GM10248 (cell line): ENCODE measurements at places on chromosomes 2 and 18.

DNA sequence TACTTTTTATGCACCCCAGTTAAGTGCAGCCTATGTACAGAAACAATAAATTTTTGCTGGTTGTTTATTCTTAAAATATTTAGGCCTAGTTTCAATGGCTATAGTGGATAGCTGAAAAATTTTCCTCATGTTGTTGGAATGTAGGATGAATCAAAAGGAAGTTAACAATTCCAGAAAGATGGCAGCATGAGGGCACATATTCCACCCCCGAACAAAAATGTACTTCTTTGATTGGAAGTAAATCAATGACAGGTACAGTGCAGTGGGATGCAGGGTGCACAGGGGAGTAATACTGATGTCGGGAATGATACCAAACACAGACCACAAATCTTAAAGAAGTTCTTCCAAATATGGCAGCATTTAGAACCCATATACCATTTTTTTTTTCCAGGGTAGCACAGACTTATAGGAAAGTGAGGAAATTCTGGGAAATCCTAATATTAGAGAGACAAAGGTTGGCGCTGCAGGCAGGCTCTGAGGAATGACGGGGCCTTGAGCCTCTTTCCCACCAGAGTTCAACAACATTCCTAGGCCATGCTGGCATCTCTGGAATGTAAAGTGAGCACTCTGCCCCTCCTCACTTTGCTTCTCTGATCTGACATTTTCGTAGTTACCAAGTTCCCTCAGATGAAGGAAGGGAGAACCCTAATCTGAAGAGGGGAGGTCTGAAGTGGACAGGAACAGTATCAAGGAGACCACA is 36.6 kb upstream of the IKZF2 start:
- no peak for DNase-seq

DNA sequence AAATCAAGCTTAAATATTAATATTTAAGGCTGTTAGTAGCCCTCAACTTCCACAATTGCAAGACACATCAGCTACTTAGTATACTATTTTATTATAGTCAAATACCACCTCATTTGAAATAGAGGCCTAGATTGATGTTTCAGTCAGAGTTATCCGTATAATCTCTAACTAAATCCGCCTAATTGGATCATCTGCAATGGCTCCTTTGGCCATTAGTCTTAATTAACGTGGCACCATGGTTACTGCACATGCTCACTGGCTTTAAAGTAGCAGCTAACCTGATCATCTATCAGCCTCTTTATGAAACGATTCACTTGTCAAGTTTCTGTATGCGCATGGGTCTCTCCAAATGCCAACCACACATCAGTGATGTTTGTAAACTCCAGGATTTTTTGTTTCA is 112.3 kb downstream of the COLEC12 start:
- no peak for DNase-seq

DNA sequence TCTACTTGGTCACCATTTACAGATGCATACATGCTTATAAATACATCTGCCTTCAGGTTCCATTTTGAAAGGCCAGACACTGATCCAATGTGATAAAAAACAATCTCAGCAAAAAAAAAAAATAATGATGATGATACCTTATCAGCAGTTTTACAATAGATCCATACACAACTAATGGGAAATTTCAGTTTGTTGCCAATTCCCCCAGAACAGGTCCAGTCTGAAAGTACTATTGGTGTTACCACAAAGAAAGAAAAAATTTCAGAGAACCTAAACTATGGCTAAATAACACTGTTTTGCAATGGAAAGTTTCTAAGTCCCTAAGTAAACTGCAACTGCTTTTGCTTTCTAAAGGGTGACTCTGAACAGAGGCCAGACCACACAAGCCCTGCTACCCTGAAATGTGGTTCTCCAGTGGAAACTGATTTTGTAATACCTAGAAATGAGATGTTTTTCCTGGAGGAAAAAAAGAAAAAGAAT is 54.1 kb downstream of the LPIN2 start:
- DNase-seq: peak; percentile 46

- peak; percentile 35 for DNase-seq
Measured at GRCh38 chr2:179059026-179059700, 9.2 kb upstream of the CCDC141 start.

GRCh38 chr2:241559323-241560161 is 997 bp downstream of the BOK start:
- DNase-seq: no peak

DNA sequence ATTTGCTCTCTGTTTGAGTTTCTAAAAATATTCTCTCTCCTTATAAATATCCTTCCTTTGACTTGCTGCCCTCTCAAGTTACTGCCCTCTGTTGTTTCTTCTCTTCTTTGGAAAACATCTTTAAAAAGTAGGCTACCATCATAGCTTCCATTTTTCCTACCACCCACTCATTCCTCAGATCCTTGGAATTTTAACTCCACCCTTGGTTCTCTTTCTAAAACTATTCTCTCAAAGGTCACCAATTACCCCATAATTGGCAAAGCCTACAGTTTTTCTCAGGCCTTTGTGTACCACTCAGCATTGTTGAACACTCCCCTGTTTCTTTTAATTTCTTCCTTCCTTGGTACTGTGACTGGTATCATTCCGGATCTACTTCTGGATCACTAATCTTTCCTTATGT is 43.0 kb upstream of the ITGAV start:
- no peak for DNase-seq

DNA sequence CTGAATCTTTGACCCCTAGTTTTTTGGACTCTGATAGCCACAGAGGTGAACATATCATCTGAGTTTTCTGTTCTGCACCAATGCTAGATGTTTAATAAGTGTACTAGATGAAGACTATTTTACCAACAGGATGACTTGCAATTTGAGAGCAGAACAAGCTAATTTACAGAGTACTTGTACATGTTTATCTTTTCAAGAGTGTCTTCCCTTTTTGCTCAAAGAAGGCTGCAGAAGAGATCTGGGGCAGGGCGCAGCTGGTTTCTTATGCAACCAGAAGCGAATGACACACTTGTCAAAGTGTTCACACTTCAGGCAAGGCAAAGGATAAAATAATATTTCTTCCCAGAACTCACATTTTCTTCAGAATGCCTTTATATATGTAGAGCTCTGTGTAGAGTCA is 86.0 kb downstream of the VWA3B start:
- DNase-seq: no peak

GRCh38 chr2:230893841-230894781 is 29.4 kb downstream of the ITM2C start:
- peak; percentile 60 for DNase-seq

GRCh38 chr2:211928201-211928600 is 610.4 kb downstream of the ERBB4 start:
- no peak for DNase-seq

- DNase-seq: no peak
Measured at GRCh38 chr2:88747990-88748389, 56.5 kb downstream of the RPIA start.

DNA sequence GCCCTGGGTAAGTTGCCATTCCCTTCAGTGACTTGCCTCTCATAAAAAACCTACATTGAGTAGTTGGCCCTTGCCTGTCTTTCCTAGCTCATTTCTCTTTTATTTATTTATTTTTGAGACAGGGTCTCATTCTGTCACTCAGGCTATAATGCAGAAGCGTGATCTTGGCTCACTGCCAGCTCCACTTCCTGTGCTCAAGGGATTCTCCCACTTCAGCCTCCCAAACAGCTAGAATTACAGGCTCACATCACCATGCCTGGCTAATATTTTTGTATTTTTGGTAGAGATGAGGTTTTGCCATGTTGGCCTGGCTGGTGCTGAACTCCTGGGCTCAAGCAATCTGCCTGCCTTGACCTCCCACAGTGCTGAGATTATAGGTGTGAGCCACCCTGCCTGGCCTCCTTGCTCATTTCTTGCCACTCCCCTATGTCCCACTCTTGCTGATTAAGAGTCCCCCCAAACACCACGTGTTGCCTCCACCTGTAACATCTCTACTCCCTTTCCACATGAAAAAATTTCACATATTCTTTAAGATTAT is 12.6 kb downstream of the EVA1A start:
- no peak for DNase-seq

DNA sequence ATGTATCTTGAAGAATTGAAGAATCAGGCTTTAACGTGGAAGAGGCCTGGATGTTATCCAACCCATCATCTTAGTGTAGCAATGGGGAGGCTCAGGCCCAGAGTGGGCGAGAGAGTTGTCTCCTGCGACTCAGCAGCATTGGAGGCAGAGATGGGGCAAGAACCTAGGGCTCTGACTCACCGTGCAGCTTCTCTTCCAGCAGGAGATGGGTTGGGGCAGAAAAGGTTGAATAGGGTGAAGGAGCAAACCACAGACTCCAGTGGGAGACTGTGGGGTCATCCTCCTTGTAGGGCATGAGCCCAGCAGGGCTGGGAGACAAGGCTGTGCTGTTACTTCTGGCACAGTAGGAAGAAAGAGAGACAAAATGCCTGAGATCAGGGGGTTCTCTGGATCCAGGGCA is 1.4 kb downstream of the IL36RN start:
- no peak for DNase-seq

- peak; percentile 67 for DNase-seq
Measured at GRCh38 chr18:58225101-58225500, 181.1 kb downstream of the NEDD4L start.

DNA sequence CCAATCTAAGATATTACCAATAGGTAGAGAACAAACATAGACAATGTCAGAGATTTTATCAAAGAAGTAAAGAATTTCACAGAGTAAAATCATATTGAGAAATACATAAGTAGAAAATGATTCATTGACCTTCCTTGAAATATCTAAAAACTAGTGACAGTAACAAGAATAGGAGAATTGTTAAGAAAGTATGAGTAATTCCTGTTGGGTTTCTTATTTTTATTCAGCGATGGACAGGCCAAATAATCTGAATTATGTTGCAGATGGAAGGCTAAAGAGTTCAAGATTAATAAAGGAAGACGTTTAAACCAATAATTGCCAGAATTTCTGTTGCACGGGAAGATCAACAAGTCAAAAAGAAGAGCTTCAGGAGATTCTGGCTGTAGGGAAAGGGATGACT is 163.4 kb upstream of the RASGRP3 start:
- DNase-seq: no peak

DNA sequence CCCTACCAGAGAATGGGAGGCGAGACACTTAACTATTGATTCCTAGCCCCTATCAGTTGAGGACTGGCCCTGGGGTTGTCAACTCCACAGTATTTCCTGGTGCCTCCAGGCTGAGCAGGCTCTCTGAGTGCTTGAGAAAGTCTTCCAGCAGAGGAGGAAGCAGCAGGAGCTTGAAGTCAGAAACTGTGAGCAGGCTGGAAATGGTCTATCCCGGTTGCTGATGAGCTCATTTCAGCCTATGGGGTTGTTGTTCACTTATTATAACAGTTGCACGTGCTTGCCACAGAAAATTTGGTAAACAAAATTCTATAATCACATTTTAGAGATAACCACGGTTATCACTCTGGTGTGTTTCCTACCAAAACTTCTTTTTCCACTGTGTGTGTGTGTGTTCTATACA is 254.7 kb upstream of the THUMPD2 start:
- no peak for DNase-seq

DNA sequence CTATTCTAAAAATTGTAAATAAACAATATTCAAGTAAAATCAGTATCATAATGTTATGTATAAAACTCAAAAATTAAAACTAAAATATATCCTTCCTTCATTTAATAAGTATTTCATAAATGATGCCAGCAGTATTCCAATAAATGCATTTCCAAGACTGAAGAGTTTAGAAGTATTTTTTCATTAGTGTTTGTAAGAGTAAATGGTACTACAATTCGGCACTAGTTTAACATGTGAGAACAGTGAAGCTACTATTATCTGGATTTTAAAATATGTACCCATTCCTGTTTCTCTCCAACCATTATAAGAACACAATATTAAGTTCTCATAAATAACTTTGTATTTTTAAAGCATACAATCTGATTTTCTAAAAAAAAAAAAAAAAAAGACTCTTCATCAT is 3.3 kb downstream of the BAZ2B start:
- no peak for DNase-seq

- no peak for DNase-seq
Measured at GRCh38 chr2:113068706-113069485, 1.1 kb downstream of the IL1F10 start.

GRCh38 chr2:159382447-159383028 is 96.0 kb upstream of the WDSUB1 start:
- DNase-seq: no peak

DNA sequence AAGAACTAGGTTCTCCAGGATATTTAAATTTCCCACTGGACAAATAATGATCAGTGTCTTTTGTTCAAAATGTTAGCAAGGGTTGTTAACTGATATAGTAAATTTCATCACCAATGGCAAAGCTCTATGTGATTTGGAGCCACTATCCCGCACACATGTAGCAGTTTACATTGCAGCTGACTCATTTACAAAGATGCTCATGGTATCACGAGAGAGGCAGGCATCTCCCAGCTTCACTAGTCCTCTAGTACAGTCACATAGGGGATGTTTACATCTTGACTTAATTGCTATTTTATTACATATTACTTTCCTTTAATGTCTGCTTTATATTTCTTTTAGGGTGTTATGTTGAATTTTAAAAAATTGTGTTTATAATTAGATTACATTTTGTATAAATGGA is 30.7 kb downstream of the KCNE4 start:
- no peak for DNase-seq

- DNase-seq: no peak
Measured at GRCh38 chr2:61059382-61059781, 6.3 kb upstream of the SANBR start.

- no peak for DNase-seq
Measured at GRCh38 chr2:78585871-78586270, 439.6 kb upstream of the REG3G start.

- peak; percentile 26 for DNase-seq
Measured at GRCh38 chr18:51425475-51425874, 228.0 kb upstream of the MEX3C start.

- no peak for DNase-seq
Measured at GRCh38 chr2:218964041-218964771, 4.7 kb downstream of the CDK5R2 start.

DNA sequence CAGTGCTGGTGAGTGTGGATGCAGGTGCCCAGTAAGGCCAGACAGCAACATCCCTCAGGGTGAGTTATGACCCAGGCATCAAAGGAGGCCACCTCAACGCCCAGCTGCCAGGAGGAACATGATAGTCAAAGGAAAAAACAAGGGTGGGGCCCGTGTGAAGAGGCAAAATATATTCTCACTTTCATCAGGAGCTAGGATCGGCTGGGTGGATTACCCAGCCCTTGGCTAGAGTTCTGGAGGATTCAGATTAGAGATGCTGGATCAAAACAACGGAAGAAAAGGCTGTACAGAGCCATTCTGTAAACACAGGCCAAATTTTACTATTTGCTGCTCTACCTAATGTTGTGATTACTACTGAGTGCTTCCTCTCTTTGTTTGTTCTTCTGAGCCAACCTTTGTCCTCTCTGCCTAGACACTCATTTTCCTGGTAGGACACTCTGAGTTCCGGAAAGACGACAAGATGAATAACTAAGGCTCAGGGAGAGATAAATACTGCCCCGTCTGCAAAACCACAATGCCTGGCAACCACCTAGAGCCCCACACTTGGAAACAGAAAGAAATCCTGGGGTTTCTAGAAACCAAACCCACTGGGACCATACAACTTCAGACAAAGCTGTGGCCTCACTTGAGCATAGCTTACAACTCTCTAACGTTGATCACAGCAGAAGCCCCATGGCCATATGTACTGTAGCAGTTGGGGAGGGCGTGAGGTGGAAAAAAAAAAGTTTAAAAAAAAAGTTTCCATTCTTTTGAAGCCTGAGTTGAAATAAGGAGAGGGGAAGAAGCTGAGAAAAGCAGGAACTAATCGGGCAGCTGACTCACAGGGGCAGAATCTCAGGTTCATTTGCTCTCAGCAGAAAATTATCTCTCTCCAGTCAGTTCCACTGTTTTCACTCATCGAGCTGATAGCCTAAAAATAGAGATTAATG is 17.8 kb upstream of the PMAIP1 start:
- no peak for DNase-seq
